ENCODE measurements at places on chromosomes 13 and 19. TPM values are rescaled to one million over a fixed set of nuclear protein-coding genes. Genes with fewer than 3 reads are reported as not detected.

The MYH14 gene
- not detected for total RNA-seq

The ANKLE1 gene
- total RNA-seq: 1.5 TPM

The CNFN gene
- not detected for total RNA-seq

The PPM1N gene
- 0.89 TPM for total RNA-seq

The PEX11G gene
- total RNA-seq: 4.4 TPM

The NLRP11 gene
- total RNA-seq: not detected

The SARS2 gene
- 32.8 TPM for total RNA-seq

The NPHS1 gene
- total RNA-seq: not detected
